ENCODE measurements at places on chromosomes 4 and X. TPM values are rescaled to one million over a fixed set of nuclear protein-coding genes. Genes with fewer than 3 reads are reported as not detected.

Gene ADH6
- total RNA-seq = not detected

Gene XAGE1A
- not detected for total RNA-seq

Gene F8A1
- total RNA-seq = 3.5 TPM

Gene VMA21
- total RNA-seq = 95.4 TPM

Gene TMEM47
- 0.16 TPM for total RNA-seq

Gene PPA2
- 123 TPM for total RNA-seq

Gene ADH1A
- not detected for total RNA-seq

Gene PCSK1N
- 35.2 TPM for total RNA-seq

Gene DMD
- total RNA-seq = 12.9 TPM

Gene TIMP1
- 265 TPM for total RNA-seq

Gene SFRP2
- total RNA-seq = not detected

Gene ASB12
- not detected for total RNA-seq

GRCh38 chr4:40214661-40215418, 18.0 kb downstream of the RHOH start:
- no peak for DNase-seq

GRCh38 chr4:60799214-60799613, 400.9 kb upstream of the ADGRL3 start:
- no peak for DNase-seq

- DNase-seq = peak; percentile 40
Measured at GRCh38 chr4:66574145-66574978, 904.1 kb upstream of the EPHA5 start.

DNA sequence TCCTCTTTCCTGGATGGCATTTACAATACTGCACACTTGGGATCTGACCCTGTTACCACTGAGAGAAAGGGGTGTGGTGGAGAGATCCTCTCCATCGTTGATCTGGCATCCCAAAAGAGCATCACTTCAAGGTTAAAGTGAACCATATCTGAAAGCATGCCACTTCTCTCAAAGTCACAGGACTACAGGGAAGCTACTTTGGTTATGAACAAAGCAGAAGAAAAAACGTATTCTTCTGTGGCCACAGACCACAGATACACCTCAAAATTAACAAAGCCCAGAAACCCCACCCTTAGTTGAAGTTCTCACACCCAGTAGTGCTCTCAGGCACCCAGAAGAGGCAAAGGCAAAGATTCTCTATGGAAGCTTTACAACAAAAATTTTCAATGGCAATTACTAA, 108.3 kb downstream of the JADE1 start:
- no peak for DNase-seq

DNA sequence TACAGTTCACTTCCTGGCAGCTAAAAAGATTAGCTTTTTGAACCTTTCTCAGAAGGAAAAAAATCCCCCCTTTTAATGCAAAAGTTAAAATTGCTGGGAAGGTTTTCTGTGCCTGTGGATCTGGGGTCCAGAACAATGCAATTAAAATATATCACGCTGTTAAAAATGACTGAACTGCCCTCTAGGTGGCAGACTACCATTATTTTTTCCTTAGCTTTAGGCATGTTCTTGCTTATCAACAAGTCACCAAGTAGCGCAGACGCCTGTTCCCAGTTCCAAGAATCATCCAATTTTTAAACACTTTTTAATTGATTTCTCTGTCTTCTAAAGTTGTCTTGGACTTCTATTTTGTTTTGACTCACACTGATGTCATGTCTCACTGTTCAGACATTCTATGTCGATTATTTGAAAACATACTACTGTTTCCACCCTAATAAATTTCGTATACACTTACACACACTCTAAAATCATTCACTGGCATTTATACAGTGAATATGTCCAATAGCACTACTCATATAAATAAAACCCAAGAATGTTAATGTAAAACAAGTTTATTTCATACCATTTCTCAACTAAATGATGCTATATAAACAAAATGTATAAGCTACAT, 661.6 kb downstream of the RAPGEF2 start:
- peak; percentile 73 for DNase-seq

- DNase-seq = no peak
Measured at GRCh38 chr4:122156819-122157218, 4.7 kb downstream of the BLTP1 start.

DNA sequence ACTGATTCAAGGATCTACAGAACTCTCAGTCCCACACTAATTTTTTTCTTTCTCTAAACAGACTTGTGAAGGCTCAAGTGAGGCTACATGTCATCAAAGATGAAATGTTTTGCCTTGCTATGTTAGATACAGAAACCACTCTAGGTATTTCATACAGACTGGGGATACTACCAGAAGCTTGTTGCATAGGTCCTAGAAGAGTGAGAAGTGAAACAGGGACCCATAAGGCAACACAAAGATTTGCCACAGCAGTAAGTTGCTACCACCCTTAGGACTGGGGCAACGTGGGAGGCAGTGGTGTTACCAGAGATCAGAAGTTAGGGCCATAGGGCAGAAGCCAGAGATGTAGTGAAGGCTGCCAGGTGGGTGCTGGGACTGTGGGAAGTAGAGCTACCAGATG, 50.7 kb upstream of the MID1IP1 start:
- DNase-seq = no peak

DNA sequence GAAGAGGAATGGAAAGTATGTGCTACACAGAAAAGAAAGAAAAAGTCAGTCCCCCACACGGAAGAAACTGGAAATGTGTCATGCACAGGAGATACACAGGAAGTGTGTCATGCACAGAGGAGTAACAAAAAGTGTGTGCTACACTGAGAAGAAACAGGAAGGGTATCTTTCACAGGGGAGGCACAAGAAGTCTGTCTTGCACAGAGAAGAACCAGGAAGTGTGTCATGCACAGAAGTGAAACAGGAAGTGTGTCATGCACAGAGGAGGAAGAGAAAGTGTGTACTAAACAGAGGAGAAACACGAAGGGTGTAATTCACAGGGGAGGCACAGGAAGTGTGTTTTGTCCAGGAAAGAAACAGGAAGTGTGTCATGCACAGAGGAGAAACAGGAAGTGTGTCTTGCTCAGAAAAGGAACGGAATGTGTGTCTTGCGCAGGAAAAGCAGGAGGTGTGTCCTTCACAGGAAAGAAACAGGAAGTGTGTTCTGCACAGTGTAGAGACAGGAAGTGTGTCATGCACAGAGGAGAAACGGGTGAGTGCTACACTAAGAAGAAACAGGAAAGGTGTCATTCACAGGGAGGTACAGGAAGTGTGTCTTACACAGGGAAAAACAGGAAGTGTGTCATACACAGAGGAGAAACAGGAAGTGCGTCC, 527.2 kb upstream of the PRKX start:
- DNase-seq = peak; percentile 0

GRCh38 chr4:5921101-5921980, 28.5 kb upstream of the CRMP1 start:
- DNase-seq = no peak

- no peak for DNase-seq
Measured at GRCh38 chr4:95213366-95213765, 335.4 kb downstream of the UNC5C start.

DNA sequence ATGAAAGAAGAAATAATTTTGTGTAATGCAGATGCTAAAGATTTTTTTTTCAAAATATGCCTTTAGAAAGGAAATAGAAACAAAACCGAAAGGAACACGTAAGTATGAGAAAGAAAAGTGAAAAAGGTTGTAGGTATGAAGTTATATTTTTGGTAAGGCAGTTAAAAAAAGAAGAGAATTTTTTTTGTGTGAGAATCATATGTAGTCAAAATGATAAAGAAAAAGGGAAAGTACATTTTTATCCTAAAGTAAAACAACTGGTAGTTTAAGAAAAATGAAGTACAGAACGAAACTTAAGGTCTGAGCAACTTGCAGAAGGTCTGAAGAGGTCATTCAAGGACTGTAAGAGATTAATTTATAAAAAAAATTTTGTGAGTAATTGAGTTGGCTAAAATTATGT, 164.0 kb upstream of the TRAM1L1 start:
- DNase-seq = no peak

GRCh38 chr4:75527482-75527881, 13.2 kb downstream of the THAP6 start:
- no peak for DNase-seq

DNA sequence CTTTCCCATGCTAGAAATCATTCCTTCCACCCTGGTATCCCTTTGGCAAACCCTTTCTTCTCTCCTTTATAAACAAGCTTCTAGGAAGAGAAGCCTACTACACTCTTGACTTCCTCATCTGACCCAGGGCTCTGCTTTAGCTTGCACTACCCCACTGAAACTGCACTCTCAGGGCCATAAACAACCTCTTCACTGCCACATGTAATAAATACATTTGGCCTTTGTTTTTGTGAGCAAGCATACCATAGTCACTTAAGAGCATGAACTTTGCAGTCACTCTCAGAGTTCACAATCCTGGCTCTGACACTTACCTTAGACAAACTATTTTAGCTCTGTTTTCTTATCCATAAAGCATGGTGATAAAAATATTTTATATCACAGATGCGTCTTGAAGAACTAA, 50.7 kb upstream of the USP38 start:
- no peak for DNase-seq

GRCh38 chrX:108439426-108439942, at the start of gene COL4A5:
TSS of gene COL4A5 (plus strand) at chrX:108439838. CDS start at chrX:108440126, 288 bp downstream.
- DNase-seq = peak; percentile 83

- no peak for DNase-seq
Measured at GRCh38 chr4:856225-856901, 30.4 kb upstream of the CPLX1 start.

GRCh38 chr4:122958505-122958904, 36.1 kb upstream of the NUDT6 start:
- DNase-seq = no peak

DNA sequence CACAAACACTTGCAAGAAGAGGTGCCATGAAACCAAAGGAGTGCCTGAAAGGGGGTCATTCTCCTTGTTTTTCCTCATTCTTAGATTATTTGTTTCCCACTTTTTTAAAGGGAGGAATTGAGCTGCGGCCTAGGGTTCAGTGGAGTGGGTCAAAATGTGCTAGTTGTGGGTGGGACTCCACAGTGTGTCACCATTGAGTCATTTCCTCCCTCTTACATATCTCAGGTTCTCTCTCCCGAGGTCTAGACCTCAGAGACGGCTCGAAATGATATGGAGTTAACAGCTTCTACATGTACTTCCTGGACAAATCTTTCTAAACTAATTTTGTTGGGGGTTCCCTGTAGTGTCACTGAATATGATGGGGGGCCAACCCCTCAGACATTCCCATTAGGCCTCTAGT, 328.4 kb upstream of the SPANXN1 start:
- no peak for DNase-seq

- DNase-seq = no peak
Measured at GRCh38 chr4:42785817-42786216, 106.7 kb upstream of the GRXCR1 start.

DNA sequence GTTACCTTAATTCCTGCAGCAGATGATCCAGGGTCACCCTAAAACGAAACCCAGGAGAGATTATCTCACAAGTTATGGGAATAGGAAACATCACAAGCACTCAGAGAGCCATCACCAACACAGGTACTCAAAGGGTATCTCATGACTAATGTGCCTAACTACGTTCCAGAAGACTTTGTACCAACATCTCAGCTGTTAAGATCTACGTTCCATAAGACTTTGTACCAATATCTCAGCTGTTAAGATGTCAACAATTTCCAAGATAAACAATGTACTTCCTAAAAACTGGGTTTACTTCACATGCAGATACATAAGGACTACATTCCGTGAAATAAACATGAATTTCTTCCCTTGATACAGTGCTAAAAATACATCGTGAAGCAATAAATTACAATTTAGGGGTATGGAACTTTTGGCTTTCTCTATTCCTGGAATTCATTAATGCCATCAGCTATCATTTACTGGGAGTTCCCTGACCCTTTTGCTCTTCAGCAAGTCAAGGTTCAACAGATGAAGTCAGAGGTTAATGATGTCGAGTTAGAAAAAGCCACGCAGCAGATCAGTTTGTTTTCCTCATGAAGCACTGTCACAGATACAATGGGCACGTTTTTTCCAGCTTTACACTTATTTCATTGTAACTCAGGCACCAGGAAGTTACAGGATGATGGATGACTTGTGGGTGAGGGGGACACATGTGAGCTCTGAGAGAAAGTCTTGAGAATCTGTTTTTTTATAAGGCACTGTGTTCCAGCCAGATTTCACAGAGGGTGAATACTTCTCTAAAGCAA, 127.0 kb upstream of the ETNPPL start:
- peak; percentile 9 for DNase-seq

GRCh38 chr4:181301735-181302710, 941.2 kb upstream of the TENM3 start:
- peak; percentile 77 for DNase-seq

- no peak for DNase-seq
Measured at GRCh38 chrX:153762626-153763173, 1.3 kb upstream of the PLXNB3 start.

DNA sequence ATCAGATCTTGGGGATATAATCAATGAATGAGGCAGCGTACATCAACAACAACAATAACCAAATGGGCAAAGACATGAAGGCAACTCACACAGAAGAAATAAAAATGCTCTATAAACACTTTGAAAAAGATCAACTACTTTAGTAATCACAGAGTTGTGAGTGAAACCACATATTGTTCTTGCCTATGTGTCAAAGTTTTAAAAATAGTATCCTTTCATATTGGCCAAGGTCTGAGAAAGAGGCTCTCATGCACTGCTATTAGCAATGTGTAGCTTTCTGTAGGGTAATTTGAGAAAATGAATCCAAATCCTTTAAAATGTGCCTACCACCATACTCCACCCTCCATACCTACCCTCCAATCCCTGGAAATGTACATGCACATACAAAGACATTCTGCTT, 25.0 kb downstream of the COQ2 start:
- no peak for DNase-seq

DNA sequence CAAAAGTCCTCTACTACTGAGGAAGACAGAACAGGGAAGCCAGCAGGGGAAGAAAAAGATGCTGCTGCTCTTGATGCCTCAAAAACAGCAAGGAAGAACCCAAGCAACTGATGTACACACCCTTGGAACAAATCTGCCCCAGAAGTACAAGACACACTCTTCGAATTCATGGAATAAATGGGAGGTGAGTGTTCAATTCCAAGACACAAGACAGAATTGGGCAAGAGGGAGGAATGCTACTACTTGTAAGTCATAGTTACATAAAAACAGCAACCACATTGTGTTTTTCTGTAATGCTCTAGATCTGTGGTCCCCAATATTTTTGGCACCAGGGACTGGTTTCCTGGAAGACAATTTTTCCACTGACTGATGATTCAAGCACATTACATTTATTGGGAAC, 58.0 kb upstream of the H2AZ1 start:
- DNase-seq = no peak

GRCh38 chr4:75715105-75715799, 9.1 kb upstream of the USO1 start:
- no peak for DNase-seq
